ENCODE measurements at places on chromosomes 3 and 15. TPM values are rescaled to one million over a fixed set of nuclear protein-coding genes. Genes with fewer than 3 reads are reported as not detected.

ROPN1 gene
- not detected for total RNA-seq

HGD gene
- 0.63 TPM for total RNA-seq

GATM gene
- total RNA-seq = 128 TPM

SPINK8 gene
- total RNA-seq = not detected

ABCC5 gene
- total RNA-seq = 121 TPM

UBL7 gene
- total RNA-seq = 30.4 TPM

AAGAB gene
- 27.5 TPM for total RNA-seq

SKOR1 gene
- total RNA-seq = 0.63 TPM

C3orf22 gene
- total RNA-seq = not detected

ACVR2B gene
- total RNA-seq = 61.0 TPM

ADGRG7 gene
- not detected for total RNA-seq

GPR62 gene
- total RNA-seq = 0.31 TPM

C15orf61 gene
- 26.0 TPM for total RNA-seq

CCK gene
- 7.8 TPM for total RNA-seq

SEMA3G gene
- 2.8 TPM for total RNA-seq

BCHE gene
- total RNA-seq = 14.1 TPM

KIF7 gene
- total RNA-seq = 10.6 TPM

CASR gene
- 0.31 TPM for total RNA-seq

DNAH12 gene
- 1.6 TPM for total RNA-seq

PIF1 gene
- 3.8 TPM for total RNA-seq

GASK1A gene
- total RNA-seq = 11.6 TPM

SNTN gene
- not detected for total RNA-seq

ZNF35 gene
- total RNA-seq = 42.3 TPM

RNF123 gene
- total RNA-seq = 36.9 TPM

DNAH1 gene
- total RNA-seq = 6.3 TPM

CTDSPL gene
- 20.7 TPM for total RNA-seq

GABRR3 gene
- not detected for total RNA-seq

MEGF11 gene
- total RNA-seq = 3.8 TPM

SNX22 gene
- 9.7 TPM for total RNA-seq

THAP10 gene
- 4.1 TPM for total RNA-seq

KNL1 gene
- 10.6 TPM for total RNA-seq

XIRP1 gene
- total RNA-seq = not detected

HTR3E gene
- not detected for total RNA-seq

RTP3 gene
- total RNA-seq = not detected

CTXN2 gene
- total RNA-seq = 0.63 TPM

IL5RA gene
- total RNA-seq = 1.3 TPM

NAALADL2 gene
- total RNA-seq = 15.7 TPM

SLC15A2 gene
- total RNA-seq = 9.4 TPM

CATSPER2 gene
- total RNA-seq = 18.2 TPM

CFAP100 gene
- 5.9 TPM for total RNA-seq

GPR15 gene
- not detected for total RNA-seq

ATP13A4 gene
- 22.2 TPM for total RNA-seq

GNAT1 gene
- not detected for total RNA-seq
